Spinal cord (tissue), 10 donors: ENCODE measurements at places on chromosomes 7 and 10. TPM values are rescaled to one million over a fixed set of nuclear protein-coding genes. Genes with fewer than 3 reads are reported as not detected.

DNA sequence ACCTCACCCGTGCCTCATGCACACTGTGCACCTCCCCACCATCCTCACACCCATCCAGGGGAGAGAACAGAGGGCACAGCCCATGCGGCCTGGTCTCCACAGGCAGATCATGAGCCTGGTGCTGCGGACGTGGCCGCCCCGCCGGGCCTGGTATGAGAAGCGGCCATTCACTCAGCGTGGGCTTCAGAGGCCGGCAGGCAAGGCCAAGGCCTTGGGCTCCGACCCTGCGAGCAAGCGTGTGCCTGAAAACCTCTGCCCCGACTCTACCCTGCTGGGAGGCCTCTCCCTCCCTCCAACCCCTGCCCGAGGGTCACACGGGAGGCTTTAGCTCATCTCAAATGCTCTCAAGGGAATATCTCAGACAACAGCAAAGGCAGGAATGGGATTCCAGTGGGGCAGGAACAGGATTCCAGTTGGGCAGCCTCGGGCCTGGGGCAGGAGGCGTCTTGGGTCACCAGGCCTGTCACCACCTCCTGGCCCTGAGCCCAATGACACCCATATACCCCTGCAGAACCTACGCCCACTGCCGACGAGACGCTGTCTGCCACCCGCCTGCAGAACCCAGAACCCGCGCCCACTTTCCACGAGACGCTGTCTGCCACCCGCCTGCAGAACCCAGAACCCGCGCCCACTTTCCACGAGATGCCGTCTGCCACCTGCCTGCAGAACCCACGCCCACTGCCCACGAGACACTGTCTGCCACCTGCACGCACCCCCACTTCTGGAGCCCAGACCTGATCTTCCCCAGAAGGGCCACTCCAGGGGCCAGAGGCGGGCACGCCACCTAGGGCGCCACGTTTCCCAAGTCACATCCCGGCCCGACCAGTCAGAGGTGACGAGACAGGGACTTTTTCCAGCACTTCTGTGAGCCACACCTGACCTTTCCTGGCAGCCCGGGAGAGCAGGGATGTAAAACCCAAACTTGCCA, 38.9 kb downstream of the ADAP1 start:
- DNase-seq, result no peak

NEBL gene
- 157 TPM for total RNA-seq

GRCh38 chr10:79059859-79060379, 8.8 kb upstream of the ZMIZ1 start:
- DNase-seq, result no peak

UNCX gene
- total RNA-seq, result 0.69 TPM

DNA sequence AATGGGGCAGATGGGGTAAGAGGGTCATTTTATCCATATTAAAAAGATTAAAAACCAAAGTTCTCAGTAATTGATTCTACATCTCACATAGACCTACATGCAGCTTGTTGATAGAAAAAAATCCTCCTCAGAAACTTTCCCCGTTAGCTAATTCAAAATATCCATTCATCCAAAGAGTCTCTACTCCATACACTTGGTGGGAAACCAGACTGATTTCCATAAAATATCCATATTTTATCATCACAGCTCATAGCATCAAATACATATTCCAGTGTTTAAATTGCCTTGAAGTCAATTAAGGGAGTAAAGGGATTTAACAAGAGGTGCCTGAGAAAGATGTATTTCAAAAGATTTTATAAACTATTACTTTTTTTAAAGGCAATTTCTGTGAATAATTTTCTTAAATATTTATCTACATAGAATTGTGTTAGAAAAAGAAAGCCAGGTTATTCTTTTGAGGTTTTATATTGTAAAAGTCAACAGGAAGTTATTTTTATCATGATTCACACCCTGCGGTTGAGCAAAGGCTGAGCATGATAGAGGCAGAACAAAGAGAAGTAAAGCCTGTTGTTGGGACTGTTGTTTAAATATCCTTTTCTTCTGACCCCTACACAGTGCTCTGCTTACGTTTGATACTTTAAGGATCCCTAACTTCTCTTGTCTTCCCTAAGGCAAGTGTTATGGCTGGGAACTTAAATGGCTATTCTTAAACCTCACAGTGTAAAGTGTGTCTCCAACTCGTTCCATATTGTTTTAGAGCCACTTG, 266.7 kb downstream of the PRKG1 start:
- DNase-seq, result no peak

GRCh38 chr10:30509508-30509907, 75.5 kb downstream of the MAP3K8 start:
- DNase-seq, result no peak

SNCG gene
- total RNA-seq, result 94.8 TPM

- DNase-seq, result no peak
Measured at GRCh38 chr7:151775547-151776443, 101.1 kb downstream of the PRKAG2 start.

GJC3 gene
- total RNA-seq, result 4.5 TPM

GRCh38 chr10:26479766-26480492, 41.8 kb downstream of the APBB1IP start:
- no peak for DNase-seq

TMEM184A gene
- 0.33 TPM for total RNA-seq

DNA sequence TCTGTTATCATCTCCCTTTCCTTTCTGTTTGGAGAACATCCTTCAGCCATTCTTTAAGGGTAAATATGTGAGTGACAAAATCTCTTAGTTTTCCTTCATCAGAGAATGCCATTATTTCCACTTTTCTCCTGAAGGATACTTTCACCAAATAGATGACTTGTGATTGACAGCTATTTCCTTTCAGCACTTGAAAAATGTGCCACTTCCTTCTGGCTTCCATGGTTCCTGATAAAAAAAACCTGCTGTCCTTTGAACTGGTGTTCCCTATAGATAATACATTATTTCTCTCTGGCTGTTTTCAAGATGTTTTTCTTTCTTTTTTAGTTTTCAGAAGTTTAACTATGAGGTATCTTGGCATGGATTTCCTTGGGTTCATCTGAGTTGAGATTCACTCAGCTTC, 79.7 kb downstream of the TBXAS1 start:
- DNase-seq, result no peak

- no peak for DNase-seq
Measured at GRCh38 chr7:96655956-96656355, 53.7 kb downstream of the SEM1 start.

SPDYE16 gene
- not detected for total RNA-seq

- no peak for DNase-seq
Measured at GRCh38 chr7:100604028-100604975, 2.1 kb downstream of the PCOLCE start.

DNA sequence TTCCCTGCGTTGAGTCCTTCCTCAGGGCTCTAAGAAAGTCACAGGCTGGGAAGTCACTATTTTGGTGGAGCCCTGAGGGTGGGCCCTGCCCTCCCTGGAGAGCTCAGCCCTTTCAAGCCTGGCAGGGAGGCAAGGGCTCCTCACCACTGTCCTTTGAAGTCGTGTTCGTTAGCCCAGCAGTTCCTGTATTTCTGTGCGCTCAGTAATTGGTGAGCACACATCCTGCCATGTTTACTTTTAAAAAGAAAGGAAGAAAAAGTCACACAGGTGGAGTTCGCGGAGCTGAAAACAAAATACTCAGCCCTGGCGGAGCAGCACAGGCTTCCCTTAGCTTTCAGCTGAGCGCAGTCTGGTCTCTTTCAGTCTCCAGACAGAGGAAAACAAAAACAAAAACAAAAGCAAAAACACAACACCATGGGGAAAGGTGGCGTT, 37.1 kb downstream of the PRKCQ start:
- no peak for DNase-seq

GRM3 gene
- 14.3 TPM for total RNA-seq

DNA sequence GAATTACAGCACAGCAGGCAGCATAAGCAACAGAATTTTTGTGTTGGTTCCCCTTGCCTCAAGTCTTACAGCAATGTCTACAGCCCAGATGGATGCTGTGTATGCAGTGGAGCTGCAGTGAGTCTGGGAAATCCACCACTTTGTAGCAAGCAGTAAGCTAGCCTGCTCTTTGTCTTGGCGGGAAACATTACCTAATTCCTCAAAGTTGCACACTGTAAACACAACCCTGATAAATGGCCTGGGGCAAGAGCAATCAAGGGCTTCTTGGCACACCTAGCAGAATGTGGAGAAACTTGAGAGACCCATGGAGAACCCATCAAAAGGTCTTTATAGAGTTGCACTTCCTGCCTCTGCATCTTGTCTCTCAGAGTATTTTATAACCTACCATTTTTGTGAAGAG, 102.0 kb upstream of the FOXP2 start:
- no peak for DNase-seq

KCNH2 gene
- total RNA-seq, result 14.4 TPM

GRCh38 chr10:14926722-14927416, 27.0 kb downstream of the DCLRE1C start:
- no peak for DNase-seq

- DNase-seq, result no peak
Measured at GRCh38 chr7:65475734-65476319, 102.2 kb downstream of the ZNF92 start.

DNA sequence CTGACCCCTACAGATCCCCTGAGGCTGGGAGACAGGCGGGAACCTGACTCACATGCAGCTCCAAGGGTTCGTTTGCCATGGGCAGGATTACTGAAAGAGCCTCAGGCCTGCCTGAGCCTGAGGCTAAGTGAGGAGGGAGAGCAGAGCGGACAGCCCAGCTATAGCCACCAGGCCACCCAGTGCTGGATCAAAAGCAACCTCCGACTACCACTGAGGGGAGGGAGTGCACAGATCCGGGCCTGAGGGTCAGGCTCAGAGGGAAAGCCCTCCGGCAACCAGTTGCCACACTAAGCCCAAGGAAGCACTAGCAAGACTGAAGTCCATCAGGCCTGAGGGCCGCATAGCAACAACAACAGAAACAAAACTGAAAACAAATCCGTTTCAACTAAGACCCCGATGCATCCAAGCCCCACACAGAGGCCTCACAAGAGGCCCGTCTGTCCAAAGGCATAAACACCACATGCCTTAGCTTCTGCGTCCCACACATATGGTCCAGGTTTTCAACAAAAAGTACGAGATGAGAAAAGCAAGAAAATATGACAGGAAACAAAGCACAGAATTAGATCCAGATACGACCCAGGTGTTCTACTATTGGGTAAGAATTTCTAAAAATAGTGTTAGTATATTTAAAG, 92.5 kb upstream of the VIPR2 start:
- no peak for DNase-seq

DNA sequence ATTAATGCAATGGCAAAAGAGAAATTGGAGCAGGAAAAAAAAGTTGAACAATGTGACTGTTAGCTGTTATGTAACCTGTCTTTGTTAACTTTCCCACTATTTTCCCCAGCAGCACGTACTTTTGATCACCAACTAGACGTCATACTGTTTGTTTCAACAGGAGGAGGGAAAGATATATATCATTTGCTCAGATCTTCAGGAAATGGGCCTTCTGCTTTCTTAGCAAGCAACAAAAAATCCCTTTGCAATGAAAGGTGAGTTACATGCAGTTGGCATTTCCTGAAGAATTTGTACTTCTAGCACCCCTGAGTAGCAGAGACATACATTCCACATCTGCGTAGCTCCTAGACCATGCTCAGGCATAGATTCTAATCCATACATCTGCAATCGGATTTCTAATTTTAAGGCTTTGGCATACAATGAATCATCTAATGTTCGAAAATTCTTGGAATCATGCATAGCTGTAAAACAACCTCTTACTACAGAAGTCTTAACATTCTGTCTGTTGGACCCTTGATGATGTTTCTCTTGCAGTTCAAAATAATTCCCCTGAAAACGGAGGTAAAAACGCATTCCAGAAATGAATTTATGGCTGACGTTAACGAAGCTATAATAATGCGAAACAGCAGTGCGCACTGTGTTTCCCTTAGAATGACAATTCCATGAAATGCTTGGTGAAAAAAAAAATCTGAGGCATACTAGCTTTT, 286.9 kb upstream of the MGMT start:
- DNase-seq, result no peak

NEURL1 gene
- 7.3 TPM for total RNA-seq

ENKUR gene
- total RNA-seq, result 10.5 TPM

GRCh38 chr10:80356563-80356988, at the start of the genes DYDC1 and DYDC2:
Gene DYDC1 (minus strand): TSS chr10:80356755. CDS start chr10:80352601, 4,154 bp downstream.
Gene DYDC2 (plus strand): TSS chr10:80356781. CDS start chr10:80362444, 5,663 bp downstream.
- DNase-seq, result peak; percentile 92

- DNase-seq, result peak; percentile 85
Measured at GRCh38 chr10:132411561-132412253, 14.7 kb downstream of the PWWP2B start.

MSS51 gene
- total RNA-seq, result 3.2 TPM

ST8SIA6 gene
- 24.3 TPM for total RNA-seq

- DNase-seq, result no peak
Measured at GRCh38 chr7:128160296-128160695, 80.8 kb upstream of the LEP start.

DNA sequence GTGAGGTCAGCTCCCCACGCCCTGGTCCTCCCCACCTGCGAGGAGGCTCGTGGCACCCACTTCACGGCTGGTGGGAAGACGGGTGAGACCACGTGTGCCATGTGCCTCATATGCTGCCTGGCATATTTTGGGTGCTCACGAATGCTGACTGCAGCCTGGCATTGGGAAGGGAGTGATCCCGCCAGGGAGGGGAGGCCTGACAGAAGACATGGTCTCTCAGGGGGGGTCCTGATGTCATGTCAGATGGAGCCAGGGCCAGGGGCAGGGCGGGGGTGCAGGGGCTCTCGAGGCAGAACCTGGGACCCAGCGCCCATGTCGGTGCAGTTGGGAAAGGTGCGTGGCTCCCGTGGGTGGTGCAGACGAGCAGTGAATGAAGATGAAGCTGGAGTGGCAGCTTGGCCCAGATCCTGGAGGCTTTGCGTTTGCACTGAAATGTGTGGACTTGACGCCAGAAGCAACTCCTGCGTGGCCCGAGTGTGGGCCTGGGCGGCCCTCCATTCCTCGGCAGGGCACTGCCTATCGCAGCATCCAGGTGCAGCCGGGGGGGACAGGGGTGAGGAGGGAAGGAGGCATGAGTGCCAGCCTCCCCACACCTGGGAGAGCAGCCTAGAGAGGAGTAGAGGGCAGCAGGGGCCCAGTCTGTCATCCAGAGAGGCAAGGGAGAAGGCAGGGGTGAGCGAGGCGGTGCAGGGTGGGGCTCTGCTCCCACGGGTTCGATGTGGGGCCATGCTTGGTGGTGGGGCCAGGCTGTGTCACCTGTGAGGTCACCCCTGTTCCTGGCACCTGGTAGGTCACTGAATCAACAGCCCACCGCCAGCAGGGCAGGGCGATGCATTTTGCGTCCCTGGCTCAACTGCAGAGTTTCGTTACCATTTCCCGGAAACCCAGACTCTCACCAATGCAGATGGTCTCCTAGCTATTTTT, 385.6 kb downstream of the DNAJB6 start:
- no peak for DNase-seq

DNA sequence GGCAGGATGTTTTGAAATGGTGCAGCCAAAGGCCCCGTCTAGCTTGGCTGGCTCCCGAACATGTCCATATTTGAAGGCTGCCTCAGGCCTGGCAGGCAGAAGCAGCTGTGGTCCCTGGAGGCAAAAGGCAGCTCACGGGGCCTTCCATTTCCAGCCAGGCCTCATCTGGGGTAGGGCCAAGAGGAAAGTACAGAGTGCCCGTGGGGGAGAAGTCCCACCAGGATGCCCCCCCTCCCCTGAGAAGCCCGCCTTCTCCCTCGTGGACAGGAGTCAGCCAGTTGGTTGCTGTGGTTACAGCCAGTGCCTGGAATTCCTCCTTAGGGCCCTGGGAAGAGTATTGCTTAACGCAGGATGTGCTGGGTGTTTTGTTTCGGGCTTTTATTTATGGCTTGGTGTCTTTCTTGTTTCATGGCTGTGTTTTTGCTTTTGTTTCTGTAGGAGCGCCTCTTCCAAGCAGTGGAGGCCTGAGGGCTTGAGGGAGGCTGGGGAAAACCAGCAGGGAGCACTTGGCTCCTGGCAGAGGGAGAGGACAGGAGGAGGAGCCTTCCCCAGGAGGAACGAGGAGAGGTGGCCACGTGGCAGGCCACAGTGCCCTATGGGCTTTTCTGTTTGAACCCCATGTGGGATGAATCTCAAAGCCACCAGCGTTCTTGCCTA, 45.4 kb downstream of the CHST3 start:
- DNase-seq, result peak; percentile 83
